Sciatic nerve (tissue), 2 donors: ENCODE measurements at places on chromosomes 5 and 9. TPM values are rescaled to one million over a fixed set of nuclear protein-coding genes. Genes with fewer than 3 reads are reported as not detected.
A peak's percentile ranks its signal among the peaks of the same experiment; 100 is the strongest.

OR1J2 gene
- not detected for total RNA-seq

GRCh38 chr9:129250786-129251185, 72.7 kb upstream of the IER5L start:
- no peak for DNase-seq

CTXN3 gene
- total RNA-seq: not detected

ADAMTSL2 gene
- 22.3 TPM for total RNA-seq

MAP3K1 gene
- 28.4 TPM for total RNA-seq

SLC1A3 gene
- 19.4 TPM for total RNA-seq

CRHBP gene
- 1.4 TPM for total RNA-seq

- DNase-seq: no peak
Measured at GRCh38 chr5:16134204-16134603, 45.4 kb downstream of the MARCHF11 start.

GRCh38 chr5:89823046-89823445, 586.5 kb downstream of the CETN3 start:
- no peak for DNase-seq

DNA sequence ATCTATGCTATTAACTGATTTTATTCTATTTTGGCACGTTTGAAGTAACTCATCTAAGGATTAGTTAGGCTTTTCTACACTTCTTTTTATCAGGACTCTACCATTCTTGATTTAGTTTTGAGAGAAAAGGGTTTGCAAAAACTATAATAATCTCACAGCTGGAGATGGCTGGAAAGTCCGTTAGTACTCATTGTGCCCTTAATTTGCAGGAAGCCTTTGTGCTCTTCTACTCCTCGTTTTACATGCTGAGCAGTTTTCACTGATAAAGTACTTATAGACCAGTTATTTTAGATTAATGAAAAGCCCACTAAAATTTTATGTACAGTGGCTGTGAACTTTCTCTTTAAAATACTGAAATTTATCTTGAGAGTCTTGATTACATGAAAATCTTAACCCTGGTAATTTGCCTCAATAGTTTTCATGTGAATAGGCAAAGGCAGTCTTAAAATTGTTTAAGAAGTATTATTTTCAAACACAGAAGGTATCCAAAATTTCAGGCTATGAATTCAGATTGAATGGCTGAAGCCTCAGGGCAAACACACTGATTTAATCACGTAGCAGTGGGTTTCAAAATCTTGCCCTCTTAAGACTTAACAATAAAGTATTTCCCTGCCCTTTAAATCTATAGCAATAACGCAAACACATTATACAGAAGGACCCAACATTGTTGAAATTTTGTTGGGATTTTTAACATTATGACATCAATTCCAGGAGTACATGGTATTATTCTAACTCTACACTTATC, 18.6 kb downstream of the MLLT3 start:
- no peak for DNase-seq

DNA sequence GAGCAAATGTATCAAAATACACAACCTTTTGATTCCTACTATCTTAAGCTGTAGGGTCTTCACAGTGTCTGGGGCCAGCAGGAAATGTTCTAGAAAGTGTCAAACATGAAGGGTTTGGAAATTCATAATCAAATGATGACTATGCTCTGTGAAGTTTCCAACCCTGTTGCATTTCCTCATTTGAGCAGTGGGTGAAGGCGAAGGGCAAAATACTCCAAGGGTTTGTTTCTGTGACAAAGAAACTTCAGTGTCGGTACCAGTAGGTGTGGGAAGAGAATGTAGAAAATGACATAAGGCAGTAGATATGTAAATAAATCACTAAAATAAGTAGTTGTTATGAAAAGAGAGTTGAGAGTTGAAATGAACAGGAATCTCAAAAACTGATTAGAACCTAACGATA, 576 bp downstream of the ALDOB start:
- DNase-seq: no peak

- no peak for DNase-seq
Measured at GRCh38 chr9:108041551-108041950, 552.0 kb upstream of the KLF4 start.

GRCh38 chr5:157858527-157859226, at the start of gene CLINT1:
TSS of gene CLINT1 (minus strand) at chr5:157859145. CDS start at chr5:157858970, 175 bp downstream.
- DNase-seq: peak; percentile 95

DNA sequence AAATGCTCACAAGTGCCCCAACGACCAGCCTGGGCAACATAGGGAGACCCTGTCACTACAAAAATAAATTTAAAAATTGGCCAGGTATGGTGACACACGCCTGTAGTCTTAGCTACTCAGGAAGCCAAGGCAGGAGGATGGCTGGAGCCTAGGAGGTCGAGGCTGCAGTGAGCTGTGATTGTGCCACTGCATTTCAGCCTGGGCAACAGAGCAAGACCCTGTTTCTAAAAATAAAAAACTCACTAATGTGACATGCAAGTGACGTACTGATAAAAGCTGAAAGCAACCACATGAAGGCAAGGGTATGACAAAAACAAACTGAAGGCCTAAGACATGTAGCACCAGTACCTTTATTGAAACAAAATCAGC, 81.1 kb downstream of the TLE1 start:
- DNase-seq: no peak

GZMA gene
- 5.3 TPM for total RNA-seq

PTGDS gene
- total RNA-seq: 1,668 TPM

DNA sequence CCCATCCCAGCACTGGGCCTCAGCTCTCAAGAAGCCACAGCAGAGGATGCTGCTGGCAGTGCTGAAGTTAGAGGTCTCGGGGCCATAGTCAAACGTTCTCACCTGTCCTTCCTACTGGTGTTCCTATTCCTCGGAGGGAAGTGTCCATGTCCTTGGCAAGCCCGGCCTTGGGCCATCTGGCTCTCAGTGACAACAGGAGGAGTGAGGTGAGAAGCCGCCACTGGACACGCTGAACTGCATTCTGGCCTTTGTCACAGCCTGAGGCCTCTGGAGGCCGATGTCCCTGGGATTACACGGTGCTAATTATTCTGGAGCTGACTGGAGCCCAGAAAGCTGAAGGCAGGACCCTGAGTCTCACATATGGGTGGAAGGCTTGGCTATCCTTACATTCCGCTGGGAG, 92.5 kb downstream of the OLFM1 start:
- no peak for DNase-seq

DNA sequence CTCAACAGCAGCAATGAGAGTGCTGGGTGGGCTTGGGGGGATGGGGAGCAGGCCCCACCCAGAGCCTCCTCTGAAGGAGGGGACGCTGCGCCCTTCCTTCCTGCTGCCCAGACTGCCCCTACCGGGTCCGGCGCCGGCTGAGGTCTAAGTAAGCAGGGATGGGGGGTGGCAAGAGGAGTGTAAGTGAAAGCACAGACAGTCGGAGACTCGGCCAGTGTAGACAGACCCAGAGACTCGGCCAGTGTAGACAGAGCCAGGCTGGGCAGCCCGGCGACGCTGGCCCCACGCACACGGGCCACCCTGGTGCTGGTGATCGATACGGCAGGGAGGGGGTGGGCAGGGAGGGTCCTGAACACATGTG, 7.4 kb upstream of the ENTPD8 start:
- DNase-seq: no peak

DNA sequence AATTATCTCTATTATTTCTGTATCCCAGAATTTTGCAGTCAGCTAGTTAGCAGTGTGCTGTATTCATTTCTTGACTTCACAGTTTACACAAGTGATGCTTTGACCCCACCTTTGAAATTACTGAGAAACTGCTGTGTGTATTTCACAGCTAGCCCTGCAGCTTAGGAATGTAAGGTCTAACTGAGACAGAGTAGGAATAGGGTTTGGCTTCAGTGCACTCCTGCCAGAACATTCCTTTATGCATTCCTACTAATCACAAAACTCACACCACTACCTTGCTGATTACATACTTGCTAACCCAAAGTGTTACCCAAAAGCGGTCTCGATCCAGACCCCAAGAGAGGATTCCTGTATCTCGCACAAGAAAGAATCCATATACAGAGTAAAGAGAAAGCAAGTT, 551.8 kb downstream of the CDH9 start:
- no peak for DNase-seq

GRCh38 chr9:79395228-79395627, 176.5 kb upstream of the TLE4 start:
- DNase-seq: no peak

GRCh38 chr9:13436591-13436990, 157.1 kb upstream of the MPDZ start:
- DNase-seq: no peak

OMD gene
- total RNA-seq: 35.7 TPM
